ENCODE measurements at places on chromosomes 12 and 14.

DNA sequence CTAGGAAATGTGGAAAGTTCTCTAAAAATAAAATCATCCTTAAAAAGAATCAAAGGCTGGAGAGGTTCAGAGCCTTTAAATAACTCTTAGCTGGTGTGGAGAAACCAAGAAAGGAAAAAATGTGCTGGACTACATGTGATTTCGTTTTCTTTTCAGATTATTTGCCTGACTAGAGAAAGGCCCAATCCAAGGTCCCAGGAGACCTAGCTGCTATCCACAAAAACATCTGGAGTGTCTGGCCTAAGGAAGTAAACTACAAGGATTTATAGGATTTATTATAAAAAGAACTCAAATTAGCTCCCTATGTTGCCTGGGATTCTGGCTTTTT, 774 bp upstream of the TMEM30B start:
- no peaks in the 10 kb centered on the region for H3K36me3 ChIP-seq
- H3K27ac ChIP-seq: no peak overlapping the region
- no peaks in the 10 kb centered on the region for H3K27me3 ChIP-seq
- H3K4me1 ChIP-seq: no peaks in the 10 kb centered on the region
- no peak for DNase-seq
- H3K4me3 ChIP-seq: no peak overlapping the region

DNA sequence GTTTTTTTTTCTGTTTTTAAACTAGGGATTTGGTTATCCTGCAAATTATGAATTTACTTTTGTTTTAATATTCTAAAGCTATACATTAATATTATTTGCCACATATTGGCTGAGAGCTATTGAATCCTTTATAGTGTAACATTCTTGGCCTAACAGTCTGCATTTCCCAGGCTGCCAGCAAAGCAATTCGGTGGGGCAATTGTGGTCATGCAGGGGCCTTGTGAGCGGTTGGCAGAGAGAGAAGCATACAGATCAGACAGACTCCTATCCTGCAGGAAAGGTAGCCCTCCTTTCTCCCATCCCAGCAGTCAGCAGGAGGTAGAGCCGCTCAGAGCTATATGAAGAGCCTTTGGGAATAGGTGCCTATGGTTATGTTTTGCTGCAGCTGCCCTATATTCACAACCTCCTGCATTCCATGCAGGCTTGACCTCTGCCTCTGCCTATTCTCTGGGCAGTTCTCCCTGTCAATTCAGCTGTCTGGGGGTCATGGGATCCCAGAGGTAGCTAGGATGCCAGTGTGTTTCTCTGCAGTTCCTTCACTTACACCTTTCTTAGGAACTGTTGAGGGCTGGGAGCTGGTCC, 144.7 kb downstream of the GPHN start:
- H3K4me3 ChIP-seq: no peak overlapping the region
- no peaks in the 10 kb centered on the region for H3K36me3 ChIP-seq
- no peaks in the 10 kb centered on the region for H3K27me3 ChIP-seq
- no peak for DNase-seq
- no peaks in the 10 kb centered on the region for H3K4me1 ChIP-seq
- H3K27ac ChIP-seq: no peak overlapping the region

DNA sequence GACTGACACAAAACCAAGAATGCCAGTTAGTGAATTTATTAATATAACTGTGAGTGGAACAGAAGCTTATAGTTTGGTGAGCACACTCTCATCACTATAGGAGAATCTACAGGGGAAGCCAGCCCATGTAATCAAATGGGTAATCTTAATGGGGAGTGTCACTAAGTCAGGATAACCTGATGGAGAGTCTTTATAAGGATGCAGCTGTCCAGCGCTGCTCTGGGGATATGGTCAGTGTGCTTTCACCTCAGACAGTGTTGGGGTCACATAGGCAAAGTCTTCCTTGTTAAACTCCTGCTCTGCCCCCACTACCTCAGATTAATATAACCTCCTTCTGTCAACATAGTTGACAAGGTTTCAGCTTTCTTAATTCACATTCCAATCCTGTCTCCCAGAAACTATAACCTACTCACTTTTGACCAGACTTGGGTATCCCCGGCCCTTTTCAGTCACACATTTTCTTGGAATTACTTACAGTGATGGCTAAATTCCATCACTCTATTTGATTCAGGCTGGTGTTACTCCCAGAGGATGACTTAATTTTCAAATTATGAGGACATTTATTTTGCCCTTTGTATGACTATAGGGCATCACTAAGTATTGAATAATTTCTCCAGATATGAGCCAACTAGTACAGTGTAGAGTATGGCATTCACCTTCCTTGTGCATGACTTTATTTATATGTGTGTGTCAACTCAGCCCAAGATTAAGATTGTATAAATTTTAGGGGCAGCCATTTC, 13.2 kb downstream of the STK38L start:
- no peak overlapping the region for H3K4me3 ChIP-seq
- H3K27me3 ChIP-seq: no peaks in the 10 kb centered on the region
- peak overlapping the region; percentile 67 for H3K27ac ChIP-seq

- H3K27me3 ChIP-seq: no peaks in the 10 kb centered on the region
- H3K4me1 ChIP-seq: no peaks in the 10 kb centered on the region
- no peak overlapping the region for H3K4me3 ChIP-seq
These were observed 102.1 kb downstream of the DUSP6 start for GRCh38 chr12:89250213-89250612.

DNA sequence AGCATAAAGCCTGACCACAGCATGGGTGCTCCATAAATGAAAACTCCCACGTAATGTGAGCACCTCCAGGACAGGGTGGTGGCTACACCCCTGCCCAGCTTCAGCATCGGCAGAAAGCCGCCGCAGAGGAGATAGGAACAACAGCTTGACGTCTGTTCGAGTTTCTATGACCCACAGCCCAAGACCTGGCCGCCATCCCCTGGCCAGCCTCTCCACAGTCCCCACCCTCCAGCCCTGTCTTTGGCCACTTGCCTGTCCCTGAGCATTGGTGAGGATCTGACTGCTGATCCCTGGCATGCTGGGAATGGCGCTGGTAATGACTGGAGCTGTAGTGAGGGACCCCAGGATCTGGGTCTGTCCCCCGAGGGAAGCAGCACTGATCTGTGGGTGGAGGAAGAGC, 21.3 kb downstream of the POU6F1 start:
- H3K27me3 ChIP-seq: no peaks in the 10 kb centered on the region
- H3K27ac ChIP-seq: no peak overlapping the region
- H3K36me3 ChIP-seq: no peaks in the 10 kb centered on the region
- DNase-seq: no peak
- H3K4me3 ChIP-seq: no peak overlapping the region
- H3K4me1 ChIP-seq: no peaks in the 10 kb centered on the region

DNA sequence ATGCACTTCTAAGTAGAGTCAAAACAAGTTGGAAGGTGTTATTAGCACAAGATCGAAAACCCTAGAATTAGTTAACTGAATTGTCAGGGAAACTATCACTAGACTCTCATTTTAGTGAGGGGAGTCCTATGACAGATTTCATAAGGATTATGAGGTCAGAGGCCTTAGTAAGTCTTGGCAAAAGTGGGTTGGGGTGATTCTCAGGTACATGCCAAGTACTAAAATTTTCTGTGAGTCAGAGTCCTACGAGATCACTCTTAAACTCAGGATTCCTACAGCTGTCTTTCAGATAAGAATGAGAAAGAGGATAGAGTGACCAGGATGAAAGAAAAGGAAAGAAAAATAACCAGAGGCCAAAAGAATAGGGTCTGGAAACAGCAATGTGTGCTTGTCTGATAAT, 50.8 kb upstream of the BBS10 start:
- H3K4me1 ChIP-seq: no peaks in the 10 kb centered on the region
- H3K27ac ChIP-seq: no peak overlapping the region
- no peak overlapping the region for H3K4me3 ChIP-seq
- no peak for DNase-seq
- H3K36me3 ChIP-seq: no peaks in the 10 kb centered on the region

- no peak for DNase-seq
- no peaks in the 10 kb centered on the region for H3K36me3 ChIP-seq
- peaks cover 6% of the 10 kb centered on the region for H3K4me1 ChIP-seq
These were observed 2.6 kb upstream of the PHC1 start for GRCh38 chr12:8911606-8912268.
